ENCODE measurements at places on chromosomes 7 and 10.

DNA sequence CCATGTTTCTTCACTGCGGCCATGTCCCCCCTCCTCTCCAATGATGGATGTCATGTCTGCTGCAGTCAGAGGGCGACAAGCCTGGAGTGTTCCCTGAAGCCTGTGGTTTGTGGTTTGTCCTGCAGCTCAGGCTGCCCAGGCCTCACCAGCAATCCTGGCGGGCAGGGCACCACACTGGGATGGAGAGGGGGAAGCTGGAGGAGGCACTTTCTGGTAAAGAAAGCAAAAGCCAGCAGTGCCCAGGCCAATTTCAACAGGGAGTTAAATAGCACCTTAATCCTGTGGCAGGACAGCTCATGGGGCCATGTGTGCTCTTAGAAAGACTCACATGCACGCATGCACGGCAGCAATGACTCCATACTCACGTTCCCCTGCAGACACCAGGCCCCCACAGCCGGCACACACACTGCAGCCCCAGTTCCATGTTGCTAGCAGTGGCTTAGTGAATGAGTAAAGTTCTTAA is 158.3 kb downstream of the EGFR start:
- no peak for DNase-seq

DNA sequence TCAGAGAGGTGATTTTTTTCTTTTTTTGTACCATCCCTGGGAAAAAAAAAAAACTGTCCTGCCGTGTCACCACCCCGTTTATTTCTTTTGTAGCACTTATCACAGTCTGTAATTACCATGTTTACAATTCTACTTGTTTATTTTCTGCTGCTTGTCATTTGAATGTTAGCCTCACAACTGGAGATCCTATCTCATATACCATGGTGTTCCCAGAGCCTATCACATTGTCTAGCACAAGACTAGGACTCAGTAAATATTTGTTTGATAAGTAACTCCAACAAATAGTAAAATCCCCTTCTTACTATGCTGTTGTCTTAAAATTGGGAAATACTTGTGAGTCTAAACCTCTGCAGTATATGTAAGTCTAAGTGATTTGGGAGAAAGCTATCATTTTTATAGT is 36.0 kb downstream of the MKLN1 start:
- no peak for DNase-seq

DNA sequence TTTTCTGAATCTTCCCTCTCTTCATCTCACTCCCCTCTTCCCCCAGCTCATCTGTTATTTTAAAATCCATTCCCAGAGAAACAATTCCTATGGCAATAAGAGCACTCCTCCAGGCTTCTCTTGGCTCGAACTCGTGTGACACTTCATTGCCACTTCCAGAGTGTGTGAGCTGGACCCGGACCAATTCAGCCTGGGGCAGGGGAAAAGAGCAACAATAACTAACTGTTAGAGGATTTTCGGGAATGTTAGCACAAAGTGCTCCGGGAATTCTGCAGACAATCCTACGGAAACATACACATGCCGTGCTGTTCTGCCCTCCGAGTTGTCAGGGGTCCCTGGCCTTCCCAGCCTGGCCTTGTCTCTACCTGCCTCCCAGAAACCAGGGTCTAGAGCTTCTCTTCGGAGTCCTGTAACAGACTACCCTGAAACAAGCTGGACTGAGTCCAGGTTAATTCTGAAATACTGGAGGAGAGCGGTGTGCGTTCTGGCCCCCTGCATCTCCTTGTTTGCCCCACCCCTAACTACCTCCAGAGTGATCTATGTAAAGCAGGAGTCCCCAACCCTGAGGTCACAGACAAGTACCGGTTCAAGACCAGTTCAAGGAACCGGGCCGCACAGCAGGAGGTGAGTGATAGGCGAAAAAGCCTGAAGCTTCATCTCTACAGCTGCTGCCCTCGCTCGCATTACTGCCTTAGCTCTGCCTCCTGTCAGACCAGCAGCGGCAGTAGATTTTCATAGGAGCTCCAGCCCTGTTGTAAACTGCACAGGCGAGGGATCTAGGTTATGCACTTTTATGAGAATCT is 11.3 kb downstream of the COL26A1 start:
- DNase-seq: no peak

- DNase-seq: peak; percentile 44
Observed at GRCh38 chr7:111855161-111855841, 293.0 kb upstream of the IMMP2L start.

GRCh38 chr10:110746969-110747608 is 103.0 kb downstream of the RBM20 start:
- no peak for DNase-seq

- no peak for DNase-seq
Observed at GRCh38 chr10:78405231-78405630, 371.6 kb downstream of the RPS24 start.

DNA sequence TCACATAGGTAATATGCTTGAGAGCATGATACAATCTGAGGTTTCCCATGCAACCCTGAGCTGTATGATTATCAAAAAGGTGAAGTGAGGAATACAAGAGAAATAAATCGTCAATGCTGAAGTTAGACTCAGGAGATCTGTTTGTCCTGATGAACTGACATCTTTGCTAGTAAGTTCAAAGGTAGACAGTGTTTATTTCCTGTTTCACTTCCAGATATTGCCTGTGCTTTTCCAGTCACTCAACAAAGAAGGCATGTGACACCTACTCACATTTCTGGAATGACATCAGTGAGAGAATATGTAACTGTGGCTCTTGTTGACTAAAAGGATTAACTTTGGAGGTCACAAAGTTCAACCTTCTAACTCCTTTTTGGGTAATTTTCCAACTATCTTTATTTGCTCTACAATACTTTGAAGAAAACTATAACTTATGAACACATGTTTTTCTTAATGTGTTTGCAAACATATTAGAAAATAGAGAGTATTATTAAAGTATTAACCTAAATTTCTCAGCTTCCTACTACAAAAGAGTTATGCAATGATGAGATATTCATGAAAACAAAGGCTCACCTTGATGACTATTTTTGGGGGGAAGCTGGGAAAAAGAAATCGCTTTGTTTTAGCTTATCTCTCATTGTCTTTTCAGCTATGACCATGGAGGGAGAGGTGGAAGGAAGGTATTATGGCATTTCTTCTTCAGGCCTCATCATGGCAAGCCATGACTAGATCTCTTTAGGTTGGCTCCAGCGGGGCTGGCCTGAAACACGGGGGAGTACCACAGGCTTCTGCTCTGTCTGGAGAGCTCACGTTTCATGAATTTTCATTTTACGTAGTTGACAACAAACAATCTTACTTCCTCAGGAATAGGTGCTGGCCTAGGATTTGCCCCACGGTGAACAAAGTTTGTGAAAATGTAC is 214.7 kb upstream of the SLC26A5 start:
- DNase-seq: no peak

DNA sequence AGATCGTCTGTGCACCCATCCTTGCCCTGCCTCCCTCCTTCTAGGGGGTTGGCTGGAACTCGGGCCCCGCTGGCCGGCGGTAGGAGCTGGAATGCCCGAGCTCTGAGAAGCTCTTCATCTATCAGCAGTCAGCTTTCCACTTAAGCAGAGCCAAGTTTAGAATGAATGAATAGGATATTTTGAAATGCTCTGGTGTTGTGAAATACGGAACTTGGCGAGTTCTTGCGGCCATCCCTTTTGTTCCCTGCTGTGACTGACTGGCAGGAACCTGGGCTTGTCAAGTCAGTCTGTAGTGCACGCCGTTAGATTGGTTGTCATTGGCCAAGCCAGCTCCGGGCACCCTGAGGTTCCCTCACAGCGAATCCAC is 33.3 kb downstream of the FOXK1 start:
- DNase-seq: no peak

GRCh38 chr10:43260117-43260761 is 6.6 kb downstream of the RASGEF1A start:
- DNase-seq: no peak

DNA sequence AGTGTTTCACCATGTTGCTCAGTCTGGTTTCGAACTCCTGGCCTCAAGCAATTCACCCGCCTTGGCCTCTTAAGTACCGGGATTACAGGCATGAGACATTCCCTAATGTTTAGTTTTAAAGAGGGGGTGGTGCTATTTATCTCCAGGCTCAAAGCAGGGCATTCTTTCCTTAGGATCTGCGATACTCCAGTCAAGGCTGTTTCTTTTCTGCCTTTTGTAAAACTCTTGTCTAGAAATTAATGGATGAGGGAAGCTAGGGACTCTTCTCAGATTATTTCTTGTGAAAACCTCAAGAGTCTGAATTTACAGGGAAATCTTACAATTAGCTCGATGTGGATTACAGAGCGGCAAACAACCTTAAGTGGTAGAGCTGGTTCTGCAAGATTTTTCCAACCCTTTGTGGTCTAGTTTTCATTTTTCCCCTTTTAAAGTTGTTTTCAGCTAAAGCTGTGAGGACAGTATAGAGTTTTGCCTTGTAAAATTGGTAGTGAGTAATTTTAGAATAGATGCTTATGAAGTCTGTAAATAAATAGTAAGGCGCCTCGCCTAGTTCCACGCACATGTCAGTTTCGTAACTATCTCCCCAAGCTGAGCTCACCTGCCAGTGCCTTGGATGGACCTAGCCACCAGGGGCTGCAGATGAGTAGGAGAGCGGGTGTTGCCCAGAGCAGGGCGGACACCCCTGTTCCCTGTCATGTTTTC is 53.1 kb downstream of the CUX1 start:
- DNase-seq: no peak

DNA sequence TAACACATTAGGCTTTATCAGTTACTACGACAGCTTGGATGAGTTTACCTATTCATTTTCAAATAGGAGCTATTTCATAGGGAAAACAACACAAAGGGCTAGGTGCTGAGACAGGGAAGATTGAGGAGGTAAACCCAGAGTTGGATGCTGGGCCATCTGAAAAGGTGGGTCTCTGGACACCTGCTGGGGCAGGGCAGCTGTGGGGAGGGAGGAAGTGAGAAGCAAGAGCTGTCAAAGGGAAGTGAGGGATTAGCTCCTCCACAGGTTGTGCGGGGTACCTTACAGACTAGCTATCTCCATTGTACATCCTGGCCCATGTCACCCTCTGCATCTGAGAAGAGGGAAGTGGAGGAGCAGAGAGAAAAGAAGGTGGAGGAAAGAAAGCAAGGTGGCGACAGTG is 48.9 kb downstream of the BLNK start:
- no peak for DNase-seq

DNA sequence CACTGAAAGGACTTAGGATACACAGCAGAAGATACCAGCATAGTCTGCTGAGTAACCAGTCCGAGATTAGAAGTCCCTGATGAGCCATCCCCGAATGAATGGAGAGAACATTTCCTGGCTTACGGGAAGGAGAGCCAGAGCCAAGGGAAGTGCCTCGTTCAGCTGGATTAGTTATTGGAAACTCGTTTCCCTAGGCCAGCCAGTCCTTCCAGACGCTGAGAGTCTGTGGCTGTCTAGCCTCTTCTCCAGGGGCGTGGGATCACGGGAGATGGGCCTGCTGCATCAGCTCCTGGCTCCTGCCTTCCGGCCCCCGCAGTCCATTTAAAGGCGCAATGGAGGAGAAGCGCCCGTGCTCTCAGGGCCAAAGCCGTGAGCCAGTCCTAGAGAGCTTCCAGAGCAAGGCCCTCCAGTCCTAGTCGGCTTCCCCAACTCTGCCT is 712.8 kb downstream of the PARD3 start:
- no peak for DNase-seq

DNA sequence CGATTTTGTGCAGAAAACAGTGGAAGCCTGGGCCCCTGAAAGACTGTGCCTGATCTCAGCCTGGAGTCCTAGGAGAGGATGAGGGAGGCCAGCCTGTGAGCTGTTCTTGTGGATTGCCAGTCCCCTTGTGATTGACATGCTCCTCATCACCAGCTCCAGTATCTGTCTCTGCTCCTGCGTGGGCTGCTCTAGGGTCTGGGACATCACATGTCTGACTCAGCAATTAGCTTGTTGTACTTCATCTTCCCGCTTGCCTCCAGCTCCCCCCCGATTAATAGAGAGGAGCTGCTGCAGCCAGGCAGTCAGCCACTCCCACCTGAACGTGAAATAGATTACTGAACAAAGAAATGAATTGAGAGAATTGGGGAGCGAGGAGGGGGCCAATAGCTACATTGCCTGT is 99.6 kb upstream of the TBX20 start:
- DNase-seq: no peak

GRCh38 chr7:134720091-134720935 is 59.1 kb upstream of the CALD1 start:
- DNase-seq: no peak

DNA sequence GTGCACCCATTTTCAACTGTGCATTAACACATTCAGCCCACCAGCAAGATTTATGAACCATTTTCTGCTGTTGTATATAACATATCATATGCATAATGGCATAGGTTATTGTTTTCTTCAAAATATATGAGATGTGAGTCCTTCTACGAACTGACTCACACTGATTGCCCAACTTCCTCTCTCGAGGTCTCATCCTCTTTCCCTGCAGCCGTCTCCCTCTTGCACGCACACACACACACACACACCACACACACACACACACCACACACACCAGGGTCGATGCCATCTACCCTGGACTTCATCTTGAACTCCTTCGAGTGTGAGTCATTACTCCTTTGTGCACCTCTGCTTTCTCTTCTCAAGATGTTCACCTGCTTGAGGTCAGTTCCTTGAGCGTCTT is 36.7 kb downstream of the EGFR start:
- DNase-seq: no peak

GRCh38 chr7:100753750-100754149 is 20.4 kb downstream of the ZAN start:
- no peak for DNase-seq

GRCh38 chr10:13399752-13400151 is 51.7 kb upstream of the SEPHS1 start:
- no peak for DNase-seq

DNA sequence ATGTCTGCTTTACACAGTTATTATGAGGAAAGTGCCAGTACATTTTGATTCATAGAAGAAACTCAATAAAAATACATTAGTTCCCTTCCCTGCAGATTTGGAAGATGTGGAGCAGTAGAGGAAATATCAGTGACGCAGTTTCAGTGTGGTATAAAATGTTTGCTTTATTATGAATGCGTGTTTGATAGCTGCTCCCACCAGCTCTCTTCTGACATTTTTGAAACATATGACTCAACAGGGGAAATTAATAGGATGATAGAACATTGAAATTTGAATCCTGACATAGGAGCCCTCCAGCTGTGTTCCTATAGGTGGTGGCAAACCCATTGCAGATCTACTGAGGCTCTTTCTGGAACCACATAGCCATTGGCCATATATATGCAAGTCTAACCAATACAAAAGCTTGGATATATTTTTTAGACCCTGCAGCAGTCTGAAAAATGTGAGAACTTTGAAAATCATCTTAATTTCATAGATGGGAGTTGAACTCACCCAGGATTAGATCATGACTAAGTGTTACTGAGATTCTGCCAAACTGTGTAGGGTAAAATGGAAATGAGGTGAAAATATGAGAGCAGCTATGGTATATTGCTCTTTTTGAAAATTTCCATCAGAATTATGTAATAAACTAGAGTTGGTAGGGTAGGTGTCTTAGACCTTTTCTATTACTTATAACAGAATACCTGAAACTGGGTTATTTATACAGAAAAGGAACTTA is 47.8 kb downstream of the BZW2 start:
- no peak for DNase-seq

DNA sequence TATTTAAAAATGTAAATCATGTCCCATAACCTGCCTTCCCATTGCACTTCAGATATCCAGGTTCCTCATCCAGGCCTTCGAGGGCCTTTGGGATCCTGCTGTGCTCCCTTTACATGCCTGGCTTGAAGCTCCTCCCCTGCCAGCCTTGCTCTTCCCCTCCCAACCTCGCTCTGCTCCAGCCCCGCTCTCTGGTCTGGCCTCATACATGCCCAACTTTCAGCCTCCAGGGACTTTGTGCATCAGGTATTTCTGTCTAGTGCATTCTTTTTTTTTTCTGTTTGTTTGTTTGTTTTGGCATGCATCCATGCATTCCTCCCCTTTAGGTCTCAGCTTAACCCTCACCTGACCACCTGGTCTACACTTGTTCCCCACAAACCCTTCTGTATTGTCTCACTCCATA is 160.3 kb downstream of the SNX10 start:
- no peak for DNase-seq
